ENCODE measurements at places on chromosomes 1 and 21.

GRCh38 chr1:248753029-248753594, 2.4 kb downstream of the LYPD8 start:
- DNase-seq: no peak

DNA sequence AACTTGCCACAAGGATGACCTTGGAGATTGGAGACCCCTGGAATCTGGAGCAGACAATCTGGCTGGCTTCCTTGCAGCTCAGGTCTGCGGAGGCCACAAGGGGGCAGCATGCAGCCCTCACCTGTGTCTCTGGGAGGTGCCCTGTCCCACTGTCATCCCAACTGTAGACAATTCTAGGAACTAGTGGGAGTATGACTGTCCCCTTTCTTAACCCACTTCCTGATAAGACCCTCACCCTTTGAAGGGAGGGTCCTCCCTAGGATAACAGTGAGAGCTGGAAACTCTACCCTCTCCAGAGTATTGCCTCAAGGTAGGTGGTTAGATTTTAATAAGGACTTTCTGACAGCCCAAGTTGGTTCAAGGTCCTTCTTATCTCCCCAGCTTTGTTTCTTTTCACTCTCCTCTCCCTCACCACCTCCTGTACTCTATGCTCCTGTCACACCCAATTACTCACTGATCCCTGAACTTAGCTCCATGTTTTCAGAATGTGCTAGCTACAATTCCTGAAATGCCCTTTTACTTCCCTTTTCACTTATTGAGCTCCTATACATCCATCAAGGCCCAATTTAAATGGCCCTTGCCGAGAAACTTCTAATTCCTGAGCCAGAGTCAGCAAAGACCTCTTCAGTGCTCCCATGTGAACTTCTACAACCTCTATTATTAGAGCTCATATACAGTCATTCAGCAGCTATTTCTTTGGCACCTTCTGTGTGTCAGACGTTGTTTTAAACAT, 9.2 kb upstream of the KCNQ4 start:
- DNase-seq: peak; percentile 56

GRCh38 chr1:203968761-203969160, 104.2 kb upstream of the SOX13 start:
- DNase-seq: no peak

- no peak for DNase-seq
Measured at GRCh38 chr1:96362623-96363022, 359.0 kb upstream of the PTBP2 start.
